Cortex of kidney (tissue), 1 donor: ENCODE measurements at places on chromosomes 3 and 15.

GRCh38 chr3:9852528-9852927, 8.7 kb upstream of the RPUSD3 start:
- DNase-seq = no peak

GRCh38 chr15:77907824-77908751, 169.4 kb downstream of the TBC1D2B start:
- no peak for DNase-seq

GRCh38 chr15:52217186-52217585, 26.0 kb upstream of the GNB5 start:
- DNase-seq = no peak

GRCh38 chr15:88334436-88334835, 77.9 kb upstream of the NTRK3 start:
- DNase-seq = no peak

DNA sequence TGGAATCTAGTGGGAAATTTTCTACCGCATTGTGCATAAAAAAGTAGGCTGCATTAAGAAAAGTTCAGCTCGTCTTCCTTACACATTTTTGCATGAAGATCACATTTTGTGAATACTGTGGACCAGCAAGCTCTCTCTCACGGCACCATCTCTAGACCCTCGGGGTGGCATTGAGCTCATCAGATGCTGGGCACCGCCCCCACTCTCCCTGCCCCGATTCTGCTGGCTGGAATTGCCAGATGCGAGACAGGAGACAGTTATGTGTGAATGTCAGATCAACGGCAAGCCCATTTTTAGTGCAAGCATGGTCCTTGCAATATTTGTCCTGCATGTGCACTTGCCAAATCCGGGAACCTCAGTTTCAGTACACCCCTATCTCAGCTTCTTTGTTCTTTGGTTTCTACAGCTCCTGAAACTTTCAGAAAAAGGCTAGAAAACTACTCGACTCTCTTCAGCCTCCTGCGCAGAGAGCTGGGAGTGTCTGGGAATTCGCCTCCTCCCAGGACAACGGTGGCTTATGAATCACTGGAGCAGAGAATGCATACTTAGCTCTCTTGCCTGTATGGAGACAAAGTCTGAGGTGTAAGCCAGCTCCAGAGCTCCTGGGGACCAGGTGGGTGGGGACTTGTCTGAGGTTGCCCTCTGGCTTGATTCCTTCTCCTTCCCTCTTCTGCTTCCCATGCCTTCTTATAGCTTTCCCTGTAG, 285.2 kb upstream of the ATP10A start:
- no peak for DNase-seq

DNA sequence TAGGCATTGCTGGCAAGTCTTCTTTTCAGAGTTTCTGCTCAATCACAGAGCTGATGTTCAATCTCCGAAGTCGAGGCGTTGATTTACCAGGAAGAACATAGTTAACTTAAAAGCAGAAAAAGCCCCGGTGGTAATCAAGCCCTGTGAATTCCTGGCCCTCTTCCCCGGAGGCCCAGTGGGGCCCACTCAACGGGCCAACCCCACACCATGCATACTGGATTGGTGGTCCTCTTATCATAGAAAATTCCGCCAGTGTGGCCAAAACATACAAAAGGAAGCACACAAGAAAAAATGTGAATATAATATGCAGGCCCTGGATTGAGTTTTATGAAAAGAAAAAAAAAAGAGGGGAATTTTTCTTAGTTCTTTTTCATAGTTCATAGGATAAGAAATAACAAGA, 873.0 kb upstream of the NR2F2 start:
- no peak for DNase-seq

DNA sequence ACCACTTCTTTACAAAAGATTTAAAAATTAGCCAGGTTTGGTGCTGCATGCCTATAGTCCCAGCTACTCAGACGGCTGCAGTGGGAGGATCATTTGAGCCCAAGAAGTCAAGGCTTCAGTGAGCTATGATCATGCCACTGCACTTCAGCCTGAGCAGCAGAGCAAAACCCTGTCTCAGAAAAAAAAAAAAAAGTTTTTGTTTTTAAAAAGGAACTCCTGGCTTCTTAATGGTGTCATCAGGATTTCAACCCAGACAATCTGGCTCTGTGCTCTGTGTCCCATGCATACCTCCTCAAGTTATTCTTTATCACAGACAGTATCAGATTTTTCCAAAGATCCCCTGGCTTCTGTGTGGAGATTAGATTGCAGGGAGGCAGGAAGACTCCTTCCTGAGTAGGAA, 64.2 kb upstream of the IL12A start:
- no peak for DNase-seq

GRCh38 chr3:129530251-129530791, 1.9 kb downstream of the RHO start:
- DNase-seq = no peak

GRCh38 chr3:152942366-152942765, 107.4 kb downstream of the P2RY1 start:
- DNase-seq = no peak

- DNase-seq = no peak
Observed at GRCh38 chr3:126367316-126367805, 10.2 kb upstream of the KLF15 start.

DNA sequence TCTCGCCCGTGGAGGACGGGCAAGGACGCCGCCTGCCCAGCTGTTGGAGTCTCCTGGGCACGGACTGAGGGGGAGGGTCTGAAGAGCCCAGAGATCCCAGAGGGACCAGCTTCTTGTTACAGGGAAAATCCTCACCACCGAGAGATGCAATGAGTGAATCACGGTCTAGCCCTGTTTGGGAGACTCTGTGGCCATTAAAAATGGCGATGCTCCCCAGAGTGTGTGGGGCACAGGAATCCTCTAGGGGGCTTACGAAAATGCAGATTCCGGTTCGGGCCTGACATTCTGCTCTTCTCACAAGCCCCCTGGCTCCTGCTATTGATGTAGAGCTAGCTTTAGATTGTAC, 35.5 kb upstream of the EPHB3 start:
- DNase-seq = no peak

DNA sequence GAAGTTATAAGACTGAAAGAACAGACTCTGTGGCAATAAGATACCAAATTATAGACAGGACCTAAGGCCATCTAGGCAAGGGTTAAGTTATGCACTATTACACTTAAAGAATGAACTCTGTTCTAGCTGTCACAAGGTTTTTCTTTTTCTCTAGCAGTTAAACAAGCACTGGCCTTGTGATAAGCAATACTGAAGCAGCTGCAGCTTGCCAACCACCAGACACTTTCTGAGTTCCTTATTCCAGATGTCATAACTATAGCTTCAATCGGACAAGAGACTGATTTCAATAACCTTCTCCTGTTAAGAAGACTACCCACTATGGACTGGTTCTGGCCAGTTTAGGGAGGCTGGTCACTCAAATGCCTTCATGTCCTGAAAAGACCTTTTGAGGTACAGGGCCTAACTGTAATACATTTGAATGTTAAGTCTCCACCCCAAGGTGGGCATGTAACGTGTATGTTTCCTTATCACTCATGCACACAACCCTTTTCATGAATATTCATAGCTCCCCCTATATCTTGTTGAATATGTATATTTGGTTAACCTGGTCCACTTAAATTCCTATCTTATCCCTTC, 85.8 kb downstream of the CFAP20DC start:
- no peak for DNase-seq

- DNase-seq = no peak
Observed at GRCh38 chr15:100890051-100890720, 10.6 kb downstream of the ALDH1A3 start.

GRCh38 chr3:63192248-63192647, 85.9 kb upstream of the SYNPR start:
- DNase-seq = no peak

DNA sequence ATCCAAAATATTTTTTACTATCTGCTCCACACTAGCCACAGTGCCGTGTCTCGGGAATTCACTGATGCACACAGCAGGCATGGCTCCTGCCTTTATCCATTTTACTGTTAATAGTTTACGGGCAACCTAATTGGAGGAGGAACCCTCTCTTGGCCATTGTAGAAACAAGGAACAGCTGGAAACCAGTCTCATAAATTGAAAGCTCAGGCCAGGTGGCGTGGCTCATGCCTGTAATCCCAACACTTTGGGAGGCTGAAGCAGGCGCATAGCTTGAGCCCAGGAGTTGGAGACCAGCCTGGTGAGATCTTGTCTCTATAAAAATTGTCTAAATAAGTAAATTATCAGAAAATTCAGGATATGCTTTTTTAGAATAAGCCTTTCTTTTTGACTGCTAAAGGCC, 39.0 kb downstream of the IL5RA start:
- no peak for DNase-seq

- DNase-seq = no peak
Observed at GRCh38 chr3:33940149-33940548, 141.7 kb downstream of the PDCD6IP start.

DNA sequence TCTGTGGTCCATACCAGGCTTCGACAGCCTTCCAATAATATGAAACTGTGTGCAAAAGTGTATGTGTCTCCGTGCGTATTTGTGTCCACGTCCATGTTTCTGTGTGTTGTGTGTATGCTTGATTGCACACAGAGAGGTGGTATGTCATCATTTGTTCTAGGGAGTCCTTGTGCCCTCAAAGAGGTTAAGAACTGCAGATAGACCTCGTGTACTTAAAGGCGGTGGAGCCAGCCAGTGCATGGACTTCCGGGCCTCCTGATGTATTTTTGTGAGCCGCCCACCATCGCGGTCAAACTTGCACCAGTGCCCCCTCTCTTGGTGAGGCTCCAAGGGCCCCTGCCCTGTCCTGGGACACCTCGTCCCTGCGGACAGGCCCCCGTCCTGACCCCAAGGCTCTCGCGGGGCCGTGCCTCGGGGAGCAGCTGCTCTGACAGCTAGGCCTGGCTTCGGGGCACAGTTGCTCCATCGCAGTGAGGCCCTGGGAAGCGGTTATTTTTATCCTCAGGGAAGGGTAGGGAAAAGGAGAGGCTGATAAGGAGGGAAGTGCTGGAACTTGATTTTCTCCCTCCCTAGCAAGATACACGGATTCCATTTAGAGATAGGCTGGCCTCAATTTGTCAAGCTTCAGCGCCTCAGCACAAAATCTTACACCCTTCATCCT, 1.2 kb upstream of the RYK start:
- no peak for DNase-seq

- DNase-seq = no peak
Observed at GRCh38 chr15:65532738-65533051, 2.4 kb downstream of the HACD3 start.

DNA sequence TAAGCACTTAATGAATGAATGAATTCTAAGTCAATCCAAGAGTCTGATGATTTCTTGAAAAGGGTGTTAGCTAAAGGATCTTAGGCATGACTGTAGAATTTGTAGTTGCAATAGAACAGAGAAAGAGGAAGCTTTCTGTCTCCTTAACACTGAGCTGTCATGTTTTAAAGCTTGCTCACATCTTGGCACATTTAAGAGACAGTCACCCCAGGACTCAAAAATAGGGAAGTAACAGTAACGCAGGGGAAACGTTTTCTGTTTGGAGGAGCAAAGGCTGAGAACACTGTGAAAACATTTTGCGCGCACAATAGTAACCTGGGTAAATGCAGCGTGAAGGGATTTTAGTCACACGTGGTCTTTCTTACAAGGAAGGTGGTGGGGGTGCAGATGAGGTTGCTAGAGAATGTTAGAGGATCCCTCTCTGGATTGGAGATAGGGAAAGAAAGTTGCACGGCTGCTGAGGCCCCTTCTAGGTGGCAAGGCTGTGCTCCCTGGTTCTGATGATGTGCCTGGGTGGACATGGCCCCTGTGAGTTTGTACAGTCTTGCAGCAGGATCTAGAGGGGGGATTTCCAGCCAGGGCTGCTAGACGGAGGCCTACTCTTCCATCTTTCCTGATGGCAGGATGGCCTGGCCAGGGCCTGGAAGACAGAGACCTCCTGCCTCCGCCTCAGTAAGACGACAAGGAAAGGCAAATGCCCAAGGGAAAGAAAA, 12.0 kb downstream of the STARD5 start:
- no peak for DNase-seq

DNA sequence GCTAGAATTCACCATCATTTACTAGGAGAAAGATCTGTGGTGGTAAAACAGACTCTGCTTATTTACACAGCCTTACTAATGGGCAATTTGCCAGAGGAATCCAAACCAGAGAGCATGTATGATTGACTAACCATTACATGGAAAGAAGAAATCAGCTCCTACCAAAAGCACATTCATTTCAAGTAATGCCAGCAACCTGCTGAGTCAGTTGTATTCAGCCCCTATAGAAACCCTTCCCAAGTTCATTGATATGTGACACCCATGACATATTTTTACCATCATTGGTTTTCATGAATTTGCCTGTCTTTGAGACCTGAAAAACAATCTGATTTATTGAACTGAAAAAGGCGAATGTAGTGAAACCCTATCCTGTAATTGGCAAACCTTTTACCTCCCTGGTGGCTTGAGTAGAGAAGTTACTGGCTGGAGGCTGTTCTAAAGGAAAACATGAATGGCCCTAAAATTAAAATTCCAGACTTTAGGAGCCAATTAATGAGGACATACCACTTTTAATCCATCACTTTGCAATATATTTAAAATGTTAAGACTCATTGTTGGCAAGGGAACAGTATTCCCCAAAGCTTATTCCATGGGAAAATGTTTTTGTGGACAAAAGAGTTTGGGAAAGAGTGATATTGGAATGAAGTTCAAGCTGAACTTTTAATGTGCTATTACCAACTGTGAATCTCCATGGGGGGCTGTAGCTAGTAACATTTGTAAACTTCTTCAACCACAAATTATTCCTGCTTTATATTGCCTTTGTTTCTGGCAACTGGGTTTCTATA, 542.9 kb downstream of the FHIT start:
- DNase-seq = no peak

GRCh38 chr3:76923485-76923884, 116.4 kb upstream of the ROBO2 start:
- no peak for DNase-seq

DNA sequence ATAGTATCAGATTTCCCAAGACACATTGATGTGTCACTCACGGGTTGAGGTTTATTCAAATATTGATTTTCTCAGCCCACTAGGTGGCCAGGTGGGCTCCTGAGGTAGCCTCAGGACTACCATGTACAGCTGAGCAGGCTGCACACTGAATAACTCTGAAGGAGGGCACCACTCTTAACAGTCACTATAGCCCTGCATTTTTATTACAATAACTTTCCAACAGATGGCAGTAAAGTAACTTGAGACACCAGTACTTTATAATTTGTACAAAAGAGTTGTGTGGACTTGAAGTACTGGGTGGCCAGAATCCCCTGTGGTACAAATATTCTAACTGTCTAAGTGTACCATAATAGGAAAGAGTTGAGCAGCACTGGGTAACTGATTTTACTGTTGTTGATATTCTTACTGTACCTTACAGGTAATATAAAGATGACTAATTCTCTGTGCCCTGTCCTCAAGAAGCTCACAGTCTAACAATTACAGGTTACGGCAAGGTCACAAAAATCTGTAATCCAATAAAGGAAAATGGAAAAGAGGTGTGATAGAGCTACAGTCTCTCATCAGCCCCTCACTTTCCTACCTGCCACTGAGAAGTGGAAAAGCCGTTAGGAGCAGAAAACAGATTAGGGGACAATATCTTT, 76.0 kb downstream of the ETFA start:
- DNase-seq = no peak

DNA sequence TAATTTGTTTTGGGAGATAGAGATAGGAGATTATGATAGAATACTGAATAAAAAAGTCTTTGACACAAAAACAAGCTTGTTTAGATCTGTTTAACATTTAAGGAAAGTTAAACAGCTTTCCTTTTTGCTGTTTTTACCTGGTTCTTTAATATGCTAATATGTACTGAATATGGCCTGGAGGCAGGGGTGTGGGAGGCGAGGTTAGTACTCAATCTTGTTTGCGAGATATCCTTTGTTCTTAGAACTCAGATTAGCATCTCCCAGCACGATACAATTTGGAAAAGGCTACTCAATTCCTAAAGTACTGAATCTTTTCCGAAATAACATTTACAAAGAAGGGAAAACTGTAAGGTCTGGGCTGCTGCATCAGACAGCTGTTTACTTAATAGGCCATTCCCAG, 40.8 kb upstream of the ST3GAL6 start:
- DNase-seq = no peak
